ENCODE measurements at places on chromosomes 12 and 14.

DNA sequence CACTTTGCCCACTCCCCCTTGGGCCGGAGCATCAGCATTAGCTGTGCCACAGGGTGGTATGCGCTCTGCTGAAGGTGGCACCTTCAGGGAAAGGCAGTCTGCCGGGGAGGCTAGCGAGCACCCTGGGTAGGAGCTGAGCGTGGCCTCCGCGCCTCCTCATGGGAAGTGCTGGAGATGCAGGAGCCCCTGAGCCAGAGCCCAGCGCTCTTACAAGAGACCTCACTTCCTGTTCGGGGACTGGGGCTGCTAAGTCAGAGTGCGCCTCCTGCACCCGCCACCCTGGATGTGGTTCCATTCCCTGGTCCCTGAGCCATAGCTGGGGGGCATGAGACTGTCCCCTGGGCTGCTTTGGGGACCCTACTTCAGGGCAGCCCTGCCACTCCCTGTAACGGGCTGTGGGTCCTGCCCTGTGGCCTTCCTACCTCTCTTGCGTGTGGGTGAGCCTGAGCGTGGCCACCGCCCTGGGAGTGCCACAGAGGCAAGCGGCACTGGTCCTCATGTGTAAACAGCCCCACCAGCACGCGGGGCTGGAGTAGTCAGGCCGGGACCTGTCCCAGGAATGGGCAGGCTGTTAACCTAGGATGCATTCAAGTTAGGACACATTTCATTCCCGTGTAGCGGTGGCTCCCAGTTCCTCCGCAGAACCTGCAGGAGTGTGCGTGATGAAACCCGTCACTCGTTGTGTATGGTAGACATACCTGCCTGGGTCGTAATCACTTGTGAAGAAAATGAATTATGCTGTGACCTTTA, 19.4 kb downstream of the COA8 start:
- DNase-seq = no peak

GRCh38 chr12:9674226-9674590, 4.7 kb downstream of the CLEC2D start:
- DNase-seq = no peak

- no peak for DNase-seq
These were observed 516 bp upstream of the LGALS3 start for GRCh38 chr14:55128386-55129085.

- no peak for DNase-seq
These were observed 1.0 kb downstream of the CMTM5 start for GRCh38 chr14:23377573-23378563.

GRCh38 chr14:64363265-64363846, 24.8 kb upstream of the MTHFD1 start:
- DNase-seq = no peak

- no peak for DNase-seq
These were observed 210.1 kb upstream of the EEA1 start for GRCh38 chr12:93139028-93139665.

GRCh38 chr12:58433959-58434358, 486.3 kb downstream of the LRIG3 start:
- DNase-seq = no peak

DNA sequence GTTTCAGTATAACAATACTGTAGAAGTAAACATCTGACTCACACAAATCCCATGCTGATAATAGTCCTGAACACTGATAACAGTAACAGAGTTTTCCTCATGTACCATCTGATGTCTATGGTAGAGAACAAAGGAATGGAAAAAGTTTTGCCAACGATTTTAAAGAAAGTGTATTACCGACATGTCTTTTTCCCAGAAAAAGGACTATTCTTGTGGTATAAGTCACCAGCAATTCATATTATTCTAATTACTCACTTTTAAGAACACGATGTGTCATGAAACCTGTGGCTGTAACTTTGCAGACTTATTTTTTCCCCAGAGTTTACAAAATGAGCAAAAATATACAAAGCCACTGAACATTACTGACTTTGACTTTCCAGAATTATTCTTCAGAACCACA, 40.1 kb upstream of the DCN start:
- DNase-seq = no peak

- no peak for DNase-seq
These were observed 80.6 kb upstream of the GSC start for GRCh38 chr14:94850309-94851211.

GRCh38 chr14:65656554-65656953, 244.0 kb downstream of the FUT8 start:
- DNase-seq = no peak

- DNase-seq = no peak
These were observed 255.3 kb downstream of the RAD51B start for GRCh38 chr14:68074765-68075381.

- DNase-seq = peak; percentile 36
These were observed 14.0 kb upstream of the TBPL2 start for GRCh38 chr14:55454264-55455002.

GRCh38 chr14:58744801-58745394, 107.1 kb downstream of the DACT1 start:
- no peak for DNase-seq

GRCh38 chr12:124581307-124582107, 14.1 kb upstream of the NCOR2 start:
- no peak for DNase-seq

DNA sequence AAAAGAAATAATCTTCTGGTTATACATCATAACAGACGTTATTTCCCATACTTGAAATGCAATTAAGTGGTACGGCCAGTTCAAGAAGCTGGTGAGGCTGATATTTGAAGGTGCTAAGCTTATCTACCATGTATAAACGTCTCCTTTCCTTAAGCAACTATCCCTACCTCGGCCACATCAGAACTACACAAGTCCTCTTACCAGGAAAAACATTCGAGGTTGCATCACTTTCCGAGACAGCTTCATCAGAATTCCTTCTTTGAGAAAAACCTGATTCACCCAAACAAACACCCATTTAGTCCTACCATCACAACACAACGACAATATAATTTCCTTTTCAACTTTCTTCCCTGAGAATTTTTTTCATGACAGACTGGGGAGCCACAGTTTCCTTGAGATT, 33.9 kb upstream of the NR2C1 start:
- no peak for DNase-seq

GRCh38 chr14:71988476-71988875, 56.2 kb downstream of the RGS6 start:
- no peak for DNase-seq

- no peak for DNase-seq
These were observed 6.4 kb downstream of the SLC15A4 start for GRCh38 chr12:128817111-128818015.

- peak; percentile 52 for DNase-seq
These were observed 27.7 kb downstream of the WBP11 start for GRCh38 chr12:14775636-14775980.

GRCh38 chr14:50795909-50796308, 35.1 kb downstream of the NIN start:
- no peak for DNase-seq

DNA sequence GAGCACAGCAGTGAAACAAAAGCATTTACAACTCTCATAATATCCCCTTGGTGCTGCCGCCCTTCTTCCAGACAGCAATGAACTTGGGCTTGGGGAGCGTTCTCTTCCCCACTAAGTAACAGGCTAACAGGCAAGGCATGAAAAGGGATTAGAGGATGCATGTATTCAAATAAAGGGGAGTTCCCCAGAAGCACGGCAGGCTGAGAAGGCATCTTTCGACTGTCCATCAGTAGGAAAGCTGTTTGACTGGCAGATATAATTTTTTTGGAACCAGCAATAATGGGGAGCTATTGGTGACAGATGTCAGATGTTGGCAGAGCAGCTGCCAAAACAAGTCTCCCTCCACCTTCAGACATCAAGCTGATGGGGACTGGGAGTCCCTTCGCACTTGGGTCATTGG, 9.2 kb upstream of the TIGAR start:
- DNase-seq = no peak

GRCh38 chr12:12881151-12881909, 10.0 kb upstream of the GPRC5A start:
- DNase-seq = peak; percentile 12

DNA sequence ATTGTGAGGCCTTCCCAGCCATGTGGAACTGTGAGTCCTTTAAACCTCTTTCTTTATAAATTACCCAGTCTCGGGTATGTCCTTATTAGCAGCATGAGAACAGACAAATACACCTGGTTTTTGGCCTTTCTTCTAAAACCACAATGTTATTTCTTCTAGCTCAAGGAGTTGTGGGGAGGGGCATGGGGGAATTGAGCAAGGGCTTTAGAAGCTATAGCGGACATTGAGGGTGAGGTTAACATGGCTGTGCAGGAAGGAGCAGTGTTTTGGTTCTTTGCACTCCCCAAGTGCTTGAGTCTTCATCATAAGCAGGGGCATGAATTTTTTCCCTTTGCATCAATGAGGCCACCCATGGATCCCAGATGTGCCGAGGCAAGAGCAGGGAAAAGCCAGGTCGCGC, 86.8 kb downstream of the SPRING1 start:
- DNase-seq = no peak

GRCh38 chr14:58828298-58828697, 190.5 kb downstream of the DACT1 start:
- no peak for DNase-seq

GRCh38 chr12:40314927-40315326, 90.1 kb downstream of the LRRK2 start:
- no peak for DNase-seq

DNA sequence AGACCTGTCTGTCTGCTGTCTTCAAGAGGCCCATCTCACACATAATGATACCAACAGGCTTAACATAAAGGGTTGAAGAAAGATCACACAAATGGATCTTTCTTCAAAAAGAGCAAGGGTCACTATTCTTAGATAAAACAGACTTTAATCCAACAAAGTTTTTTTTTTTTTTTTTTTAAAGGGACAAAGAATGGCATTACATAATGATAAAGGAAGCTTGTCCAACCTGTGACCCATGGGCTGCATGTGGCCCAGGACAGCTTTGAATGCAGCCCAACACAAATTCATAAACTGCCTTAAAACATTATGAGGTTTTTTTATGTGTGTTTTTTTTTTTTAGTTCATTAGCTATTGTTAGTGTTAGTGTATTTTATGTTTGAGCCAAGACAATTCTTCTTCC, 6.8 kb upstream of the FAM186B start:
- no peak for DNase-seq

DNA sequence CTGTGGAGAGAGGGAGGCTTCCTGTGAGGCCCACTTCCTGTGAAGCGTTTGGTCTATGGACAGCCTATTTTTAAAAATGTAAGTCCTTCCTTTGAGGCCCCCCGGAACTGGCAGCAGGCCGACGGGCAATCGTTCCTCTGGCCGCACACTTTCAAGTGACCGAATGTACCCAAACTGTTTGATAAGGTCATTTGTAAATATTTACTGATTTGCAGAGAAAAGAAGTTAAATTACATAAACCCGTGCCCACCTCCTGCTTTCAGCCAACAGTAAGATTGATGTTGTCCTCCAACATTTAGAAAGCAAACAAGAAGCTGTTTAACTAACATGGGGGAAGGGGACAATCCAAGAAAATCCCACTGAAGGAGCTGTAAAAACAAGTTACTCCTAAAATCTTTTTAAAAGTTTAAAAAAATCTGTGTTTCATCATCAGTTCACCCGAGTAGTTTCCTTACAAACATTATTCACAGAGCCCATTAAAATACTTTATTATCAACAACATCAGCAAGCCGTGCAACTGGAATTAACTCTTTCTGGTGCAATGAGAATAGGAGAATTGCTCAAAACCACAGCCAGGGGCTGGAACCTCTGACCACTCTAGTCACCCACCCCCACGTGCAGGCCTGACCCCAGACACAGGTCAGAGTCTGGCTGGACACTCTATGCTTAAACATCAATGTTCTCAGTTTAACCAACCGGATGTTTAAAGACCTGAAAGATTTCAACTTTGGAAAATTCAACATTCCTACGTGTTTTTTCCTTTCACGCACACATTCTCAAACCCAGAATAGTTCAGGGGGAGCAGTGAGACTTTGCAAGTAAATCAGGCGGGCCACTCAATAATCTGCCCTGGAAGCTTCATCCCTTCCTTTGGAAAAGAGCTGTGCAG, 65.3 kb downstream of the FOXN3 start:
- DNase-seq = peak; percentile 49

- no peak for DNase-seq
These were observed 468.0 kb upstream of the SYT1 start for GRCh38 chr12:78396538-78396937.

DNA sequence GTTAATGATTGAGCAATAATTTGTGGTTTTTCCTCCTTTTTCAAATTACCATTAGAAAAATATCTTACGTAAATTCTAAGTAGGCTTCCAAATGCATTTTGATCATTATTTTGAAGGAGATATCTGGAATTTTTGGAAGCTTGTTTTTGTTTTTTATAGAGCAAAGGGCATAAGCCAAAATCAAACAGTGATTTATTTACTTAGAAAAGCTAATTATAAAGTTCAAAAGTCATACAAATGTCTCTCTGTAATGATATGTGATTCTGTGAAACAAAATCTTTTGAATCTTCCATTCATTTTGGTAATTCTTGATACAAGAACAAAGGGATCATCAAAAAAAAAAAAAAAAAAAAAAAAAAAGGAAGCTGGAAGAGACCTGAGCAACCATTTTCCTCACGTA, 416.8 kb downstream of the ETNK1 start:
- DNase-seq = no peak

DNA sequence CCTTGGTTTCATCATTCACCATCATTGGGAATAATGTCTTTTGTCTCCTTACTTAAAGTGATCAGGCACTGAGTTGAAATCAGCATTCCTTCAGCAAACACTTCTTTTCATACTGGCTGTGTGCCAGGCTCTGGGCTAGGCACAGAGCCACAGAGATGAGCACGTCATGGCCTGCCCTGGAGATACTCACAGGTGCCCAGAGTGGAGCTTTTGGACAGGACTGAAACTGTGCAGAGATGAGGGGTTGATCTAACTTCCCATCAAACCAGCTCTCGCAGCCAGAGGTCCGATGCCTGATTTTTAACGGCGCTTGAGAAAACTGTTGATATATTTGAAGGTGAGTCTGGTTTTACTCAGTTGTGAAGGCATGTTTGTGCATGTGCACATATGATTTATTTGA, 43.1 kb downstream of the CACNA1C start:
- DNase-seq = no peak

DNA sequence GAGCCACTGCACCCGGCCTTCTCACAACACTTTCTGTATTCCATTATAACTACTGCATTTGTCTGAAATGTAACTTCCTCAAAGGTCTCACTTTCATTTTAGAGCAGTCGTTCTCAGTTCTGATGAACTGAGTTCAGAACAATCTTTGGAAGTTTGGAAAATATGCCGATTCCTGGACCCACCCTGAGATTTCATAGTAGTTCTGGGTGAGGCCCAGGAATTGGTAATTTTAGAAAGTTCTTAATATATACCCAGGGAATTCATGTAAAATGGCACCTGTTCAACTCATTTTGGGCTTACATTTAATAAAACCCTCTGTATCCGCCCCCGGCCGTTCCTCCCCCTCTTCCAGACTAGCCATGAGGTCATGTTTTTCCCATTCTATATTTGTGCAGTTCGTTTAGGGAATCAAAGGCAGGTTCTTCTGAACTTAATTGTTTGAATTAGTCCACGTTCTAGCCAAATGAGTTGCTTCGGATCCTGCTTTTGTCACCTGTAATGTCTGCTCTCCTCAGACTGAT, 5.9 kb downstream of the GSG1 start:
- peak; percentile 22 for DNase-seq

DNA sequence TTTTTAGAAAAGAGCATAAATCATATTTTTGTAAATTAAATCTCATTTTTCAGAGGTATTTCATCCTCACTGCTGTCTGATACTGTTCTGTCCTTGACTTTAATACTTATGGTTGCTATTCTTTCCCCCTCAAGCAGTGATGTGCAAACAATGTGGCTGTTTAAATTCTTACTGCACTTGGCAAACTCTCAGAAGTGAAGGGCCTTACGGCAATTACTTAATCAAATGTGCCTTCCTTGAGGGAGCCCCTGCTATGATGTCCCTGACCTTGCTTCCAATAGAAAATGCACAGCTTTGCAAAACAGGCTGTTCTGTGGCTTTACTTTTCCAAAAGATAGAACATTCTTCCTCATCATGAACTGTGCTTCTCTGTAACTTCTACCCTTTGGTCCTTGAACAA, 35.2 kb downstream of the UBE3B start:
- no peak for DNase-seq
